H9 (cell line): ENCODE measurements at places on chromosomes 12 and 14.

DNA sequence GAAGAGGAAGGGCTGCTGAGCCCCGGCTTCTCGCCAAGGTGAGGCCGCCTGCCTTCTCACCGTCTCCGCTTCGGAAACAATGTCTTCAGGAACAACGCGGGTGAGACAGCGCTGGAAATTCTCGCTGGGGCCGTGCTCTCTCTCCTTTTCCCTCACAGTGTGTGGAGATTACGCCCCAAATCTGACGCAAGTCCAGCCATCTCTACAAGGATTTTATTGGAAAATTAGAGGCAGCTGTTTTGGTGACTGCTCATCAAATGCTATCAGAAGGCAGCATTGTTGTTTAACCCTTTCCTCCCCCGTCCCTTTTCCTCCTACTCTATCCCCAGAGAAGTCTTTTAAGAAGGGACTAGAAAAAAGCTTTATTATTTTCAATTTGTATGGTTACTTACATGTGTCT is 53.5 kb downstream of the PIWIL1 start:
- no peaks in the 10 kb centered on the region for H3K4me1 ChIP-seq
- DNase-seq, result no peak
- no peak overlapping the region for H3K27ac ChIP-seq
- H3K36me3 ChIP-seq, result no peaks in the 10 kb centered on the region; the same call in 2 of the 3 replicates
- H3K27me3 ChIP-seq, result no peaks in the 10 kb centered on the region

DNA sequence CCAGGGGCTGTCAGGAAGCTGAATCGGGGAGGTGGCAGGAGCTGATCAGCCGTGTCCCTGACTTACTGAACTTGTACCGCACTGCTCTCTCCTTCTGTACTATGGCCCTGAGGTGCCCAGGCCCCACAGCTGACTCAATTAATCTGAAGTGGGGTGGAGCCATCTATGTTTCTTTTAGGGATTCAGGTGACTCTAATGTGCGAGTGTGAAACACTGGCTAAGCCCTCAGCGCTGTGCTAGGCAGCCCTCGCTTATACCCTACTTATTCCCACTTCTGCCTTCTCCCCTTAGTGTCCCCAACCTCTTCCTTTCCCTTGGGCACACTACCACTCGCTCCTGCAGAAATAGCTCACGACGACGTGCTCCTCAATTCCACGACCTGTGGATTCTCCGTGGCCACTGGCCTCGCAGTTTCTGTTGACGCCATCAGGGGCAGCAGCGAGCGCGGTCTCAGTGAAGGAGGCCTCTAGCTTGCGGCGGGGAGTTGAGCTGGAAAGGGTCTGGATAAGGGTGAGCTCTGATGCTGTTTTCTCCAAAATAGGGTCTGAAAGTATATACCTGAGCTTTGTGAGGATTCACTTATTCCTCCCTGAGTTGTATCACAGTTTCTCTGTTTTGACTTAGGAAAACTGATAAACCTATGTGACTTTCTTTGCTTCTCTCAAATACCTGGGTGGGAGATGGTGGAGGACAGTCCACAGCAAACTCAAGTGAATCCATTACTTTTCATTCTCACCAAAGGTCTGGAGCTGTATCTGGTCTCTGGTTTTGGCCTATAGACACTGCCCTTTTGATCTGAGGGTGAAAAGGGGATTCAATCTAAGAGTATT is 167.6 kb downstream of the SLC41A2 start:
- peak; percentile 79 for DNase-seq
- H3K4me3 ChIP-seq, result peak overlapping the region; percentile 66; the same call in 2 of the 3 replicates
- no peak overlapping the region for H3K27ac ChIP-seq

GRCh38 chr12:401235-402028 is at the start of gene CCDC77:
Gene CCDC77 (plus strand): TSS chr12:401644. CDS start chr12:409384, 7,740 bp downstream.
- H3K27me3 ChIP-seq, result no peaks in the 10 kb centered on the region
- H3K27ac ChIP-seq, result no peak within 1 kb of the TSS
- H3K4me3 ChIP-seq, result no peak within 1 kb of the TSS
- DNase-seq, result peak; percentile 97
- peaks cover 5% of the 10 kb centered on the region; the same call in 2 of the 3 replicates for H3K36me3 ChIP-seq

GRCh38 chr14:100677152-100677551 is 49.5 kb upstream of the DLK1 start:
- H3K27me3 ChIP-seq, result no peaks in the 10 kb centered on the region; the same call in 1 of the 2 replicates
- H3K4me1 ChIP-seq, result no peaks in the 10 kb centered on the region
- H3K36me3 ChIP-seq, result peaks cover 6% of the 10 kb centered on the region; the same call in 2 of the 3 replicates
- no peak overlapping the region for H3K27ac ChIP-seq

- H3K27me3 ChIP-seq, result no peaks in the 10 kb centered on the region
- no peaks in the 10 kb centered on the region; the same call in 1 of the 2 replicates for H3K36me3 ChIP-seq
- DNase-seq, result no peak
- no peaks in the 10 kb centered on the region for H3K4me1 ChIP-seq
Measured at GRCh38 chr14:106058342-106058741, 532.0 kb downstream of the TMEM121 start.

GRCh38 chr14:92049781-92050180 is 9.9 kb upstream of the TRIP11 start:
- H3K36me3 ChIP-seq, result peaks cover 15% of the 10 kb centered on the region
- no peak overlapping the region for H3K27ac ChIP-seq
- no peak for DNase-seq
- no peaks in the 10 kb centered on the region for H3K4me1 ChIP-seq

DNA sequence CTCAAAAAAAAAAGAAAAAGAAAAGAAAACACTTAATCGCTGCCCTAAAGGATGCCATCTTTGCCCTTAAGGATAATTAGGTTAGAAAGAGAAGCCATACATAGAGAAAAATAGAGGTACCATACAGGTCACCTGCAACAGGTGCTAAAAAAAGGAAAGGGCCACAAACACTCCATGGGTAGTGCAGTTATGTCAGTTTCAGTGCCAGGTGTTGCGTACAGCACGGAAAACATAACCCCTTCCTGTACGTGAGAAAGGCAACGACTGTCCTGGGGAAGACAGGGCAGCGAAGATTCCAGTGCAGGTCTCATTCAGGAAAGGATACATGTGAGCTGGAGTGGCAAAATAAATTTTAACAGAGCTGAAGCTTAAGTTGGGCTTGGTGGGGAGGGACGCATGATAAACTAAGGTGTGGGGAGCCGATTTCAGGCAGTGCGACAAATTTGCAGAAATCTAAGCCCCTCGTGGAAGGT is 553 bp upstream of the DAZAP2 start:
- no peaks in the 10 kb centered on the region for H3K27me3 ChIP-seq
- DNase-seq, result no peak
- peaks cover 26% of the 10 kb centered on the region for H3K36me3 ChIP-seq
- H3K27ac ChIP-seq, result peak overlapping the region; percentile 55
- peak overlapping the region; percentile 98 for H3K4me3 ChIP-seq

DNA sequence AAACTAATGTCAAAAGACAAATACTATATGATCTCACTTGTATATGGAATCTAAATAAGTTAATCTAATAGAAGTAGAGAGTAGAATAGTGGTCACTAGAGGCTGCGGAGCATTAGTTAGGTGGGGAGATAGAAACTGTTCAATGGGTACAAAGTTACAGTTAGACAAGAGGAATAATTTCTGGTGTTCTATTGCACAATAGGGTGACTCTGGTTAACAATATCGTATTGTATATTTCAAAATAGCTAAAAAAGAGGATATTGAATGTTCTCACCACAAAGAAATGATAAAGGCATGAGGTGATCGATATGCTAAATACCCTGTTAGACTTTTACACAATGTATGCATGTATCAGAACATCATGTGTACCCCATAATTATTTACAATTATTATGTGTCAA is 42.9 kb downstream of the IGF1 start:
- H3K4me3 ChIP-seq, result no peak overlapping the region
- DNase-seq, result no peak
- H3K4me1 ChIP-seq, result no peaks in the 10 kb centered on the region
- H3K36me3 ChIP-seq, result no peaks in the 10 kb centered on the region

GRCh38 chr14:94374116-94374515 is 14.3 kb downstream of the SERPINA1 start:
- no peak for DNase-seq
- H3K4me3 ChIP-seq, result no peak overlapping the region
- H3K27me3 ChIP-seq, result no peaks in the 10 kb centered on the region; the same call in 1 of the 2 replicates

DNA sequence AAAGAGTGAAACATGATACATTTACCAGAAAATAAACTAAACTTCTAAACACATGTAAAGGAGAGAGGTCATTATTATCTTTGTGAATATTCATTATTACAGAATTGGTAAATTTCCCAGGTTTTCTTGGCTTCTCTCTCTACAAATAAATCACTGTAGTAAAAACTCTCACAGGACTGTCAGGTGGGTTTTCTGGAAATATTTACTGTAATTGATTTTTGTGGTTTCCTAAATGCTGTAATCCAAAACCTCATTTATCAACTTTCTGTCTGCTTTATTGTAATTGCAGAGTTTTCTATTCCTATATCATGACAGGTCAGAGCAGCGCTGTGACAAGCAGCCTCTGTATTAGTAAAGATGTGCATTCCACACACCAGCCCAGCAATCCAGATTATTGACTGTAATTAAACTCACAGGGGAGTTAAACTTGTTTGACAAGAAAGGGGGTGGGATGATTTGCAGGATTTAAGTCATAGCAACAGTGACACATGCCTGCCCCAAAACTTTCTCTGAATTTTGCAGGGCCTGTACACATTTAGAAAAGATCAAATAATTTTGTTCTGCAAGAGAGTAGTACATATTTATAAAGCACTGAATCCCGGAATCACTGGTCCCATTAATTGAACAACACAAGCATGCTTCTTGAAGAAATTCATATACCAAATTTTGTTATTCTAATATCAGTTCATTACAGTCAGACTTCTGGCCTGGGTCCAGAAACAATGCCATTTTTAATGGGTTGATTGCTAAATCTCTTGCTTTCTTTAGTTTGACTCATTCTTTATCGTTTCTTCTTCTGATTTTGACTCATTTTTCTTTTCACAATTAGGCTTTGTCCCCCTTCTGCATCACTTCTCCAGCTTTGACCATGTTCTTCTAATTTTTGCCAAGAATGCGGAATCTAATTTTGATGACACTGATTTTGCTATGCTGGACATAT is 42.2 kb downstream of the PTPRO start:
- no peaks in the 10 kb centered on the region for H3K36me3 ChIP-seq
- no peak overlapping the region for H3K4me3 ChIP-seq
- H3K27me3 ChIP-seq, result no peaks in the 10 kb centered on the region
- no peak for DNase-seq
- H3K27ac ChIP-seq, result no peak overlapping the region

- no peaks in the 10 kb centered on the region for H3K4me1 ChIP-seq
- no peaks in the 10 kb centered on the region for H3K27me3 ChIP-seq
- no peak for DNase-seq
- no peak overlapping the region for H3K27ac ChIP-seq
- H3K36me3 ChIP-seq, result 0 out of 2 replicates have a peak, but pooled peaks cover 10% of the 10 kb centered on the region
- H3K4me3 ChIP-seq, result no peak overlapping the region
Measured at GRCh38 chr12:92583910-92584309, 118.9 kb upstream of the PLEKHG7 start.

DNA sequence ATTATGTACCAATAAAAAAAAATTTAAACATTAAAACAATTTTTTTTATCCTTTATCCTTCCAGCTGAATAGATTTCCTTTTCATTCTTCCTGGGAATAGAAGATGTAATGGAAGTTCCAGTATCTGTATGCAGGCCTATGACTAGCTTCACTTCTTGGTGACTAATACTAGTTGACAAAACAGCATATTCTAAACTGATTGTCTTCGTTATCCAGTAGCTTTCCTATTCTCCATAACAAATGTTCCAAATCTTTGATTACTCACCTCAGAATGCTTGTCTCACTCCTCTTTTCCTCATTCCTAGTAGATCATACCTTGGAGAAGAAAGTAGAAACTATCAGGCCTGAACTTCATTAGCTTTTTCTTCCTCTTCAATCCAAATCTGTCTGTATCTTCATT is 70.7 kb downstream of the PLEKHA5 start:
- H3K4me1 ChIP-seq, result peaks cover 6% of the 10 kb centered on the region; the same call in 1 of the 2 replicates
- no peak overlapping the region for H3K4me3 ChIP-seq
- H3K36me3 ChIP-seq, result no peaks in the 10 kb centered on the region; the same call in 2 of the 3 replicates
- H3K27me3 ChIP-seq, result no peaks in the 10 kb centered on the region

- H3K27ac ChIP-seq, result no peak overlapping the region
- no peaks in the 10 kb centered on the region for H3K27me3 ChIP-seq
- no peak for DNase-seq
- H3K4me3 ChIP-seq, result no peak overlapping the region
Measured at GRCh38 chr12:25107920-25108319, 87.0 kb downstream of the DNAI7 start.

DNA sequence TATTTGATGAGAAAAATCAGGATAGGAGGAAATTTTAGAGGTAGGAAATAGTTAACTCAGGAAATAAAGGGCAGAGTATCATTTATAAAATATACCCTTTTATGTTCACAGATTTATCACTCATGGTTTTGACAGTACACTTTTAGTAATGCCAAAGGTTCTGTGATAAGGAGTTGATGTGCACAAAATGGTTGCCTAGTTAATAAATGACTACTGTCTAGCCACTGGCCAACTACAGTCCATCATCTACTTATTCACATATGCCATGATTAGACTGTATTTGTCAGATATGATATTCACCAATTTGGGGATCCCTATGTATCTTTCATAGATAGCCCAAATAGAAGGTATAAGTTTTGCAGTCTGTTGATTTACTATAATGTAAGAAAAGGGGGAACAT is 19.2 kb upstream of the GXYLT1 start:
- H3K27ac ChIP-seq, result no peak overlapping the region
- H3K27me3 ChIP-seq, result no peaks in the 10 kb centered on the region
- DNase-seq, result no peak
- H3K36me3 ChIP-seq, result no peaks in the 10 kb centered on the region
- H3K4me1 ChIP-seq, result no peaks in the 10 kb centered on the region

DNA sequence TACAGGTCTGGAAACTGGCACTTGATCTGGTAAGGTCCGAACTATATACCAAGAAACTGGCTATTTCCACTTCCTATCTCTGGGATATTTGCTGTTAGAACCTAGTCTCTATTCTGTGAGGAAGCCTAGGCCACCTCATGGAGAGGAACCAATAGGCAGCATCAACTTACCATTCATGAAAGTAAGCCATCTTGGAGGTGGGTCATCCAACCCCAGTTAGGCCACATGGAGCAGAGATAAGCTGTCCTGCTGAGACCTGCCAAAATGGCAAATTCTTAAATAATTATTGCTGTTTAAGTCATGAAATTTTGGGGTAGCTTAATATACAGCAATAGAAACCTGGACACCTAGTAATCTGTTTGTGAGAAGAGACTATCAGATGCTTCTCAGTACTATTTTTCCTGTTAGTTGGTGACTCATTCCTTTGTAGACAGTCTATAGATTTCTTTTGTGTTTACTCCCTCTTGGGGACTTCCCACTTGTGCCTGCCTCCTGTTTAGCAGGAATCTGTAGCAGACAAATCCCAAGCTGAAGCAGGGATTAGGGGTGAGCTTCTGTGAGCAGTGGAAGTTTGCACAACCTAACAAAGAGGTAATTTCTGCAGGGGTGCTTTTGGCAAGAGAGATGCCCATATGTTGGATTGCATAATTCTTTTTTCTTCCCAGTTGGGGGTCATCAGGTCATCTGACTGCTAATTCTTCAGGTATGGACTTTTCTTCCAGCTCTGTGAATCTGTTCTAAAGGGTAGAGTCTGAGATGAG is 136.8 kb downstream of the IGF1 start:
- no peaks in the 10 kb centered on the region; the same call in 2 of the 3 replicates for H3K36me3 ChIP-seq
- no peak for DNase-seq
- no peaks in the 10 kb centered on the region for H3K4me1 ChIP-seq
- H3K27me3 ChIP-seq, result no peaks in the 10 kb centered on the region; the same call in 1 of the 2 replicates
- H3K4me3 ChIP-seq, result no peak overlapping the region
